Globus pallidus (tissue), 1 donor: ENCODE measurements at places on chromosomes 2 and 18.

GRCh38 chr2:20353241-20353992 lies 2.8 kb upstream of the PUM2 start:
- DNase-seq: no peak

DNA sequence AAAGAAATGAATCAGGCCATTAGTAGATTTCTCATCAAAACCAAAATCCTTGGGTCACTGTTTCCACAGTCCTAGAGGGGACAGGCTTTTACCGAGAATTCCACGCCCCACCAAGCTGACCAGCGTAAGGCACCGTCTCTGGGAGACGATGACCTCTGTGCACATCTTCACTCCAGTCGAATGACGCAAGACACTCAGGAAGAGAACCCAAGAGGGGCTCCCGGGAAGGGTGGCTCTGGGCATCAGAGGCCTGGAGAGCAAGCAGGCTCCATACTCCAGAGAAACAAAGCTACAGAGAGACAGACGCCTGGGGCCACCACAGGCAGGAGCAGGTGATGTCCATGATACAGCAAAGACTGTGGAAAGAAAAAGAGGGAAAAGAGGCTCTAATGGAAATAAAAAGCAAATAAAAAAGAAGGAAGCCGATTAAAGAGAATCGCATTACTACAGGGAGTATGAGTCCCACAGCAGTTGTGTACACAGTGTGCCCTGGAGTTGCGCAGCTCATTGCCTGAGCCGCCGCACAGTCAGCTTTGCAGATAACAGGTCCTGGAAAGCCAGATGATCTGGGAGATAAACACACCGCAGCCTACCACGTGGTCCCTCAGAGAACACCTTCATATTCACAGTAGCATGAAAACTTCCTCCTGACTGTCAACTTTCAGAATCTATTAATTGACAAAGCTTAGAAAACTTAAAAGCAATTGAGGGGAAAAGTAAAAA lies 572.7 kb upstream of the SALL3 start:
- no peak for DNase-seq

DNA sequence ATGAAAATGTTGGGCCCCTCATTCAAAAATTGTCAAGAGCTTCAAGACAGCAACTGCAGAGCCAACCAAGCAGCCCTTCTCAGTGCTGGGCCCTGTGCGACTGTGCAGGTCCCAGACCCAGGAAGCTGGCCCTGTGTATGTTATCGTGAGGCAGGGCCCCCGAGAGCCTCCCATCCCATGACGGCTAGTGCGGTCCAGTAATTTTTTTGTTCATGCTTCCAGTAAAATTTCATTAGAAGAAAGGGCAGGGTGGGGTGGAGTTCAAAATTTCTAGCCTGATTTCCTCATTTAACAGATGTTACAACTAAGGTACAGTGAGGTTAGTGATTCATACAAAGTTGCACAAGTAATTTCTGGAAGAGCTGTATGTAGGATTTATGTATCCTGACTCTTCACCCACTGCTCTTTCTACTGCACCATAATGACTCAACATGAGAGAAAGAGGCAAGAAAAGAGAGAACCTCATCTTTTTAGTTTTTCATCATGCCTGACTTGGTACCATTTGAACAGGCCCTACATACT lies 105.5 kb downstream of the ZEB2 start:
- DNase-seq: no peak

DNA sequence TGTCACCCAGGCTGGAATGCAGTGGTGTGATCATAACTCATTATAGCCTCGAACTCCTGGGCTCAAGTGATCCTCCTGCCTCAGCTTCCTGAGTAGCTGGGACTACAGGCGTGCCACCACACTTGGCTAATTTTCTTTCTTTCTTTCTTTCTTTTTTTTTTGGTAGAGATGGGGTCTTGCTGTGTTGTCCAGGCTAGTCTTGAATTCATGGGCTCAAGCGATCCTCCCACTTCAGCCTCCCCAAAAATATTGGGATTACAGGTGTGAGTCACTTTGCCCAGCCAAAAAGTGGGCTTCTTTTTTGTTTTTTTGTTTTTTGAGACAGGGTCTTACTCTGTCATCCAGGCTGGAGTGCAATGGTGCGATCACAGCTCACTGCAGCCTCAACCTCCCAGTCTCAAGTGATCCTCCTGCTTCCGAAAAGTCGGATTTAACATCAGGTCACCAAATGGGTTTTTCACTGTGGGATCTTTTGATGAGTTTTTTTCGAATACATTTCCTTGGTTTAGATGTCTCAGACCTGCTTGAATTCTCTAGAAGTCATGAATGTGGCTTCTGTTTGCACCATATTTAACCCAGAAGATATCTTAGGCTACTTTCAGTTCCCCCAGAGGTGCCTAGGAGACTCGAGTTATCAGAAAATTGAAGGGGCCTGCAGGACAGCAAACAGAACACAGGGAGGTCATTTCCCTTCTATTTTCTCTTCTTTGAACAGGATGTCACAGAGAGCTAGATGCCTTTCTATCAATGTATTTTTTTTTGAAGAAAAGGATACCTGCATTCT lies 8.9 kb downstream of the RAB31 start:
- no peak for DNase-seq

DNA sequence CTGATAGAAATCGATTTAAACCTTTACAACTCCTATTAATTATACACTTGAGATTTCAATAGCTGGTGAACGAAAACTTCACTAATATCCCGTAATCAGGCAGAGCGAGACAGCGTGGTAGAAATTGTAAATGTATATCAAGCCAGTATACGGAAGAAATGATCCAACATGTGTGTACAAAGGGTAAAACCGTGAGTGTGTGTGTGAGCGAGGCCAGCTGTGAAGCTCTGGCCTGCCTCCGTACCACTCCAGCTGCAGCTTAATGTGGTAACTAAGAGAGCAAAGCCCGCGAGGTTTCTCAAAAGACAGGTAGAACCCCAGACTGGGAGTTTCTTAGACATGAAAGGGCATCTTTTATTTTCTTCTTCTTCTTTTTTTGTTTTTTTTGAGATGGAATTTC lies 52.3 kb upstream of the ZNF516 start:
- DNase-seq: no peak

DNA sequence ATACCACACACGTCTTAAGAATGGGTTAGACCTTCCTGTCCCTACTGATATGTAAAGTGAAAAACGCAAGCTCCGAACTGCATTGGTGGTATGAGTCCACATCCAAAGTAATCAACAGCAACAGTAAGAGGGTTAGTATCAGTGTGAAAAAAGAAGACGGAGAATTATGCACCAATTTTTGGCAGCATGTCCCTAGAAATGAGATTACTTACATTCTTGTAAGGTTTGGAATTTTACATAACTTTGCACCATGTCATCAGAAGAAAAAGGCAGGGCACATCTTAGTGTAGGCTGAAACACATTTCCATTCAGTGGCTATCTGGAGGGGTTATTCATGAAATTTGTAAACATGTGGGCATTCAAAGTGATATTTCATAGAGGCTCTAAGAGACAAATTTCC lies 88.2 kb downstream of the LONRF2 start:
- no peak for DNase-seq

- no peak for DNase-seq
These were observed 22.3 kb upstream of the SERPINB5 start for GRCh38 chr18:63454497-63454896.

- no peak for DNase-seq
These were observed 783.1 kb upstream of the LRRTM1 start for GRCh38 chr2:81087646-81088045.

DNA sequence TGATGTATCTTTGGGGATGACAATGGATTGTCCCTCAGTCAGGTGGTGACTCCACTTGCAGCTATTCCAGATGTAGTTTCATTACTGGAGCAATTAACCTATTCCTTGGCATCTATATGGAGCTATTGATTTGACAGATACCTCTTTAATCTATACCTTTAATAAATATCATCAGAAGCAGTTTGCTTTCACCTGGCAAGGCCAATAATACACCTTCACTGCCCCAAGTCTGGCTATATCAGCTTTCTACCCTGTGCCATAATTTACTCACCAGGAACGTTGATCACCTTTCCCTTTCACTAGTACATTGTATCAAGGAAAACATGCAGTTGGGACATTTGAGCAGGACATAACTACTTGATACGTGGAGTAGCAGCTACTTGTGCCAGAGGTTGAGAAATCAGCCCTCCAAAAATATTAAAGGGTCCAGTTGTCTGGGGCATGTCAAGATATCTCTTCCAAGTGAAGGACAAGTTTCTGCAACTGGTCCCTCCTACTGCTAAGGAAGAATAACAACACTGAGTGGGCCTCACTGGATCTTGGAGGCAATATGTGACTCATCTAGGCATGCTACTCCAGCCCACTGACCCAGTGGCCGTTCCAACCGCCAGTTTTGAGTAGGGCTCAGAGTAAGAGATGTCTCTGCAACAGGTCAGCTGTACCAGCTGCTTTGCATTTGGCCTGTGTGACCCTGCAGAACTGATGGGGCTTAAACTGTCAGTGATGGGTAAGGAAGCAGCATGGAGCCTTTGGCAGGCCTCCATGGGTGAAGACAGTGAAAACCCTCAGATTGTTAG lies 67.0 kb downstream of the PSMG2 start:
- no peak for DNase-seq

- no peak for DNase-seq
These were observed 1.2 kb upstream of the GPR39 start for GRCh38 chr2:132415256-132415914.

- DNase-seq: peak; percentile 38
These were observed 49.3 kb upstream of the RAB6D start for GRCh38 chr2:131413148-131413747.

DNA sequence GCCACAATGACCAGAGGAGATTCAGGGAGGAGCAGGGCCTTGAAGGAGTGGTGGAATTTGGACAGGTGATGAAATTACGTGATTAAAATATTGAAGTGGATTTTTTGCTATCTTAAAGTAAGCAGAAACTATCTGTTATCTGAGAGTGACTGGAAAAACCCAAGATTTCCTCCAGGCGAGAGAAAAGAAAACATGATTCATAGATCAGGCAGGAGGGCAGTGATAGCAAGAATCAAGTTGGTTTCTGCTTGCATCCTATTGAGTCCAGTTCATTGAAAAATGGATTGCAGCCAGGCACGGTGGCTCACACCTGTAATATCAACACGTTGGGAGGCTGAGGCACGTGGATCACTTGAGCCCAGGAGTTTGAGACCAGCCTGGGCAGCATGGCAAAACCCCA lies 127.8 kb downstream of the NXPH2 start:
- DNase-seq: no peak

GRCh38 chr2:233756429-233757081 lies 3.5 kb upstream of the UGT1A1 start:
- no peak for DNase-seq

- no peak for DNase-seq
These were observed 208.9 kb downstream of the SPP2 start for GRCh38 chr2:234259440-234259839.

GRCh38 chr2:95389245-95390119 lies 13.0 kb upstream of the FAHD2A start:
- peak; percentile 41 for DNase-seq

DNA sequence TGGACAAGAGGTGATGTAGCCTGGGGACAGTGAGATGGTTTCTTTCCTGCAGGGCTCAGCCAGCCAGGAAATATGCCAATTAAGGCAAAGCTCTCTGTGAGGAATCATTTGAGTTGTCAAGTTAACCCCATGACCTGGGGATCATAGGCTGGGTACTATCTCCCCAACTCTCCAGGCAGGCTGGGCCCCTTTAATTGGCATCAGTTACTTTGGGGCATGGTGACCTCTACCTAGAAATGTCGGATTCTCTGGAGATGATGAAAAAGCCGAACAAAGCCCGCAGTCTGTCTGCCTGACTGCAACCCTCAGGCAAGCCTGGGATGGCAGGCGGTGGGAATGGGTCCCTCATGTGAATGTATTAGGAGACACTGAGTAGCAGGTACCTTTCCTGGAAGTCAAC lies 193.5 kb upstream of the SMAD2 start:
- no peak for DNase-seq

DNA sequence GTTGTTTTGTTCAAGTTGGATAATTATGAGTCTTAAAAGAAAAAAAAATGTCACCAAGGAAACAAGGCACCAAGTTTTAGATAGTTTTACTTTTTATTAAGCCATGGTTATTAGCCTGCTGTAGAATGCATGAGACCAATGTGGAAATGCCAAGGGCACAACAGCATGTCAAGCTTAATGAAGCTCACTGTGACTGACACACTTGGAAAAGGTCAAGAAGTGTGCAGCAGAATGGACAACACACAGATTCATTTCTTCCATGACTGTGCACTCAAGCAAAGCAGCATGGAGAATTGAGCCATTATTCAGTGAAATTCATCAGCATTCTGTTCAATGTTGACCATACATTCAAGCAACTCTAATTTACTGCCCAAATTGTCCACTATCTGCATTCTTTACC lies 23.6 kb downstream of the SPHKAP start:
- no peak for DNase-seq

DNA sequence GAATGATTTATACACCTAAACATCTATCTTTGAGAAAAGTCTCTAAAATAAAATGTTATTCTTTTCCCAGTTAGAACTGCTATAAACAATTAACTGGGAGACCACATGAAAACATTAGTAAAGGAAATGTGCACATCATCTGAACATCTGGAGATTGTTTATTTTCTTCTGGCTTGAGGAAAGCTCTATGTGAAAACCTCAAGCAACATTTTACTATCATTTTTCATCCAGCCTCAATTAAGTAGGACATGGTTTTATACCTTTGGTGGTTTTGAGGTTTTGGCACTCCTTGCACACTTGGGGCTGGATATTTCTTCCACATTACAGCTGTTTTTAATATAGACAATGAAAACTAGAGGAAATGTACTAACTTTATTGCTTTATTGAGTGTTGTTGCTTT lies 609.5 kb upstream of the SLC8A1 start:
- no peak for DNase-seq

DNA sequence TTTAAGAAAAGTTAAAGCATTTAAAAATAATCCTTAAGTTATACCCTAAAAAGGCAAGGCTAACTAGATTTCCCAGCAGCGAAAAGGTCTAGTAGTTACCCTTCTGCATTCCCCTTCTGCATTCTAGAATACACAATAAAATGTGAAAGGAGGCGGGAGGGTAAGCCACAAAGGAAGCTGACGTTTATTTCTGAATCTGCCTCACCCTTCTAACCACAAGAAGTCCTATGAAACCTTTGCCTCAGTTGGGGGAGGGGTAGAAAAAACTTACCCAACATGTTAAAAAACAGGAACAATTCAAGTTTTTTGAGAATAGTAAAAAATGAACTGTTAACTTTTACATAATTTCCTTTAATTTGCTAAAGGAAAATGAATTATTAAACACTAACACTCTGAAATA lies 11.3 kb downstream of the STK17B start:
- peak; percentile 43 for DNase-seq

DNA sequence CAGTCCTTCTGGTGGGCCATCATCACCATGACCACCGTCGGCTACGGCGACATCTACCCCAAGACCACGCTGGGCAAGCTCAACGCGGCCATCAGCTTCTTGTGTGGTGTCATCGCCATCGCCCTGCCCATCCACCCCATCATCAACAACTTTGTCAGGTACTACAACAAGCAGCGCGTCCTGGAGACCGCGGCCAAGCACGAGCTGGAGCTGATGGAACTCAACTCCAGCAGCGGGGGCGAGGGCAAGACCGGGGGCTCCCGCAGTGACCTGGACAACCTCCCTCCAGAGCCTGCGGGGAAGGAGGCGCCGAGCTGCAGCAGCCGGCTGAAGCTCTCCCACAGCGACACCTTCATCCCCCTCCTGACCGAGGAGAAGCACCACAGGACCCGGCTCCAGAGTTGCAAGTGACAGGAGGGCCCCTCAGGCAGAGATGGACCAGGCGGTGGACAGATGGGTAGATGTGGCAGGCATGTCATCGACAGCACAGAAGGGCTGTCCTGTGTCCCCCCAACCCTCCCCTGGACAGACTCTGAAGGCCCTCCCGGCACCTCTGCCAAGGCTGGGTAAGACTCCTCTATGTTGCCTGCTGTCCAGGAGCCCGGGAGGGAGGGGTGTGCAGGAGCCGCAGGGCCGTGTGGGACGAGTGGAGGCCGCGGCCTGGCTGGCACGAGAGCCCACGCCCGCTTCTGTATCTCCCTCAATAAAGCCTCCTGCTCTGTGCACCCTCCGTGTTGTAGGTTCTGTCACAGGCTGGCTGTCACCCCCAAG lies 2.0 kb downstream of the KCNF1 start:
- no peak for DNase-seq
